ENCODE measurements at places on chromosomes 12 and 14.

DNA sequence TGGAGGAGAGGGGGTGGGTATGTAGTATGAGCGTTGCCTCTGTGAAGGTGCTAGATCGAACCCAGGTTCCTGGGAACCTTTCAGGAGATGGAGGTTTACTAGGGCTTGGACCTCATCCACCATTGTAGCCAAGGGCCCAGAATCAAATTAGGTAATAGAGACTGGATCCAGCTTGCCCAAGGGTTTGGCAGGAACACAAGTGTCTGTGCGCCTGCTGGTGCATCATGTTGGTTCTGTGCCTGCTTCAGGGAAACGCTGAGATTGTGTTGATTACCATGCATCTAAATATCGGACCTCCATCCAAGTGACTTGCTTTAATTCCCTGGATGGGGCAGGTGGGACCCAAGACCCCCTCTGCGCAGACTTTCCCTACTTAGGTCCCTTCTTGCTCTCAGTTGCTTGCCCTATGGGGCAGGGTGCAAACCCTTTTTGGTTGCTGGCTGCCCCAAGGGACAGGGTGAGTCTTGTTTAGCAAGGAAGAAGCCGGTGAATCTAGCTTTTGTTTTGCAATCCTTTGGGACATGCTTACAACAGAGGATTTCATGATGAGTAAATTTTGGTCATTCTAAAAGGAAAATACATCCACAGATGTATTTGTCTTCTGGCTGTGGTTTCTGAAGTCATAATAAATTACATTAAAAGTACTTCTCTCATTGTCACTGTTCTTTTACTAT, 189.8 kb upstream of the PRICKLE1 start:
- DNase-seq, result no peak

DNA sequence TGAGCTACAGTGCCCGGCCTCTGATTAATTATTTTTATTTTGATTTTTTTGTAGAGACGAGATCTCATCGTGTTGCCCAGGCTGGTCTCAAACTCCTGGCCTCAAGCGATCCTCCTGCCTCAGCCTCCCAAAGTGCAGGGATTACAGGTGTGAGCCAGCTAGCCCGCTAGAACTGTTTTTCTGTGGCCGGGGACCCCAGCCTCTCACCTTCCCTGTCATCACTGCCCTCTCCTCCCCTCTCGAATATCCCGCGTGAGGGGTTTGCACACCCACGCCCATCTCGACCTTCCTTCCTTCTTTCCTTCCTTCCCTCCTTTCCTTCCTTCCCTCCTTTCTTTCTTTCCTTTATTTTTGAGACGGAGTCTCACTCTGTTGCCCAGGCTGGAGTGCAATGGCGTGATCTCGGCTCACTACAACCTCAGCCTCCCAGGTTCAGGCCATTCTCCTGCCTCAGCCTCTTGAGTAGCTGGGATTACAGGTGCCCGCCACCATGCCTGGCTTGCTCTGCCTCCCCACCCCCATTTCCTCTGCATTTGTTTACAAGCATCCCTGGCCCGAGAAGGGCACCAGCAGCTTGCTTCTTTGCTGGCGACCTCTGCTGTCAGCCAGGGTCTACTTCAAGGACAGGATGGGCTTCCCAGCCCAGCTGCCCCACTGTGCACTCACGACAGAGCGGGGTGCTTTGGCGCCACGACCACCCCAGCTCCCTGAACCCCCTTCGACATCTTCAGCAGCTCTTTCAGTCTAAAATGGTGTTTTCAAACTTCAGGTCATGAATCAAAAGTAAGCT, 4.3 kb upstream of the TRAF3 start:
- DNase-seq, result no peak

DNA sequence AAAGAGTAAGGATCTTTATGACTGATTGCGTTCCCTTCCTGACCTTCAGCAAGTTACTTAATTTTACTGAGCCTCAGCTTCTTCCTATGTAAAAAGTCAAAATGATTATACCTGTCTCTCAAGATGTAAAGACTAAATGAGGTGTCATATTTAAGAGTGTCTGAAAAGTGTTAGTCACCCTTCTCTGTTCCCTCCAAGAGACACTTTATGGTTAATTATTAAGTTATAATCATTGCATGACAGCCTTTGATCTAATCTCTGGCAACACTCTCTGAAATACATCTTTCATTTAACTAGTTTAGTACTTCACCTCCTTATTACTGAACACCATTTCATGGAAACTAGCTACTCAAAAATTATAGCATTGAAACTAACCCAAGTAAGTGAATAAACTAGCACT, 54.8 kb downstream of the BMAL2 start:
- no peak for DNase-seq

DNA sequence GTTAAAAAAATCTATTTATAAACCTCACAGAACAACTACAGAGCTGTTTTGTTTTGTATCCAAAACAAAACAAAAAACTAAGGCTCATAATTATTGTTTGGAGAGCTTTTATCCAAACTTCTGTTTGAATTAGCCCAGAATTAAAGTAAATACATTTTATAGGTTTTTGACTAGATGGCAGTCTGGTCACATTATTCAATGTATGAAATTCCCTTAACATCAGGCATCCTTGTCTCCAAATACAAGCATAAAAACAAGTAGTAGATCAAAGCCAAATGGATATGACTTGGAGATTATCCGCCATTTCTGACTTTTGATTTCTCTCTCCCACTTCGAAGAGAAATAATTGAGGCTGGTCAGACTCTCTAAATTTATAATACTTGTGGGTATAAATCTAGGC, 63.5 kb downstream of the SLC38A1 start:
- DNase-seq, result no peak

- DNase-seq, result no peak
Measured at GRCh38 chr12:123892180-123892559, 80.5 kb downstream of the CCDC92 start.

GRCh38 chr12:13099844-13100604, 3.4 kb downstream of the GSG1 start:
- no peak for DNase-seq

DNA sequence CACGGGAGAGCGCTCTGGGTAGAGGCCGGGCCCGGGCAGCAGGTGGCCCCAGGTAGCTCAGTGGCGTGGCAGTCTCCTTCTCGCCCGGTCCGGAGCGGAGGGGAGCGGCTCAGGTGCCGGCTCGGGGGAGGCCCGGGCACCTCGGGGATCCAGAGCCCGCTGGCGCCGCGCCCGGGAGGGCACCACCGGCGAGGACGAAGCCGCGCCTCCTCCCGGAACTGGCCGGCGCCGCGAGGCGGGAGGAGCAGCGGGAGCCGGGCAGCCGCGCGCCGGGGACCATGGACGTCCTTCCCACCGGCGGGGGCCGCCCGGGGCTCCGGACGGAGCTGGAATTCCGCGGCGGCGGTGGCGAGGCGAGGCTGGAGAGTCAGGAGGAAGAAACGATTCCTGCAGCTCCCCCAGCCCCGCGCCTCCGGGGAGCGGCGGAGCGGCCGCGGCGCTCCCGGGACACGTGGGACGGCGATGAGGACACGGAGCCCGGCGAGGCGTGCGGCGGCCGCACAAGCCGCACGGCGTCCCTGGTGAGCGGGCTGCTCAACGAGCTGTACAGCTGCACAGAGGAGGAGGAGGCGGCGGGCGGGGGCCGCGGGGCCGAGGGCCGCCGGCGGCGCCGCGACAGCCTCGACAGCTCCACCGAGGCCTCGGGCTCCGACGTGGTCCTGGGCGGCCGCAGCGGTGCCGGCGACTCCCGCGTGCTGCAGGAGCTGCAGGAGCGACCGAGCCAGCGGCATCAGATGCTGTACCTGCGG, 21.5 kb upstream of the GNS start:
- DNase-seq, result no peak

DNA sequence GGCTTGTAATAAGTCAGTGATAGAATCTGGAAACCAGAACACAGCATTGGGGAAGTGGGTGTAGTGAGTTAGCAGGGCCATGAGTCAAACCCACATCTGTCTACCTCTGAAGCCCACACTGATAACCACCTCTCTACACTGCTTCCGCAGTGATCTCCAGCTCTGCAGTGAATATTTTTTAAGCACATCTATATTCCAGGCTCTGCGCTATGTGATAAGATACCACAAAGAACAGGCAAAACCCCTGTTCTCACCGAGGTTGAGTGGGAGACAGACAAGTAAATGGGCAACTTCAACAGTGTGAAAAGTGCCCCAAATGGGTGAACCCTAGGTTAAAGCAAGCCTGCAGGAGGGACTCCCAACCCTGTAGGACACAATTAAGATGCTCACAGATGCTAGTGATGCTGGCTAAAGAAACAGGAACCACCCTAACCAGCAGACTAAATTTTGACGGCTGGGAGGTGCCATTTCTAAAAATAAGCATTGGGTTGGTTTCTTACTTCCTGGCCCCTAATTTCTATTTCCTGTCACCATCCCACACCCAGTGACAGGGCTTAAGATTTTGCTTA, 375.0 kb downstream of the DPF3 start:
- DNase-seq, result no peak

Data from stimulated activated CD8-positive, alpha-beta memory T cell treated with anti-CD3 and anti-CD28 coated beads, Interleukin-4, amount 100 ng/mL, for 4 hours (primary cell).